ENCODE measurements at places on chromosomes 5 and 9.

DNA sequence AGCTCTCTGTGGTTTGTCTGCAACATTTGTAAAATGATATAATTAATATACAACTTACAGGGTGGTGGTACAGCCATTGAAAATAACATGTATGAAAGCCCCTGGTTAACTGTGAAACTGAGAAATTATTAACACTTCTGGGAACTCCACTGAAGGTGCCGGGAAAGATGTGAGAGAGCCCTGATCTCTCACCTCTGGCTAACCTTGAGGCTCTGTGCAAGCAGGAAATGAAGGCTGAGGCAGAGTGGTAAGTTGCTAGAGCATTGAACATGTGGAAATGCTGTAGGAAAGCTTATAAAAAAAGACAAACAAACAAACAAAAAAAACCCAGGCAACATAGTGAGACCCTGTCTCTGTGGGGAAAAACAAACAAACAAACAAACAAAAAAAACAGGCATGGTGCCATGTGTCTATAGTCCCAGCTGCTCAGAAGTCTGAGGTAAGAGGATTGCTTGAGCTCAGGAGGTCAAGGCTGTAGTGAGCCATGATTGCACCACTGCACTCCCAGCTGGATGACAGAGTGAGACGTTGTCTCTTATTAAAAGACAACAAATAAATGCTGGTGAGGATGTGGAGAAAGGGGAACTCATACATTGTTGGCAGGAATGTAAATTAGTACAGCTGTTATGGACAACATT lies 7.5 kb downstream of the CATSPER3 start:
- no peak for DNase-seq

DNA sequence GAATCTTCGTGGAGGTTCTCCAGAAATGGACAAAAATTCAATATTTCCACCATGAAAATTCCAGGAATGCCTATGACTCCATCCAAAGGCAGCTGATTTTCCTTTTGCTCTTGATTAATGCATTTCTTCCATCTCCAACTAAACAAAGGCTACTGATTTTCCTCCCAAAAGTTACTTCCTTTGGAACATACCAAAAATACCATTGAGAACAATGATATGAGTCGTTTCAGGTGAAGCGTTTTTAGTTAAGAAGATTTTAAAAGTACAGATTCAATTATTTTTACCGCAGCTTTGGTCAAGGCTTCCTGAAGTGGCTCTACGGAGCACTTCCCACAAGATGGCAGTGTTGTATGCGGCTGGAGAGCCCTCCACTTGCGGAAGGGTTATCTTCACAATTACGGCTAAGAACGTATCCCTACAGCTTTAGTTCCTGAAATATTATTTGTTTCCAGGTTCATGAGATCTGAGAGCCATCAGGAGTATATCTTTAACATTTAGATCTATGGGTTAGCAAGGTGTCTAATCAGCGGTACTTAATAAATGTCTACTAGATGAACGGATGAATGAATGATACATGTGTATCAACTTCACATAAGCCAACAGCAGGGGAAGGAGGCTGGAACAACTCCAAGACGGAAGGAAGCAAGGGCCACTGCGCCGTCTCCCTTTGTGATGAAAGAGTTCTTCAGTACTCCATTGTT lies 35.9 kb upstream of the ARSB start:
- peak; percentile 54 for DNase-seq

DNA sequence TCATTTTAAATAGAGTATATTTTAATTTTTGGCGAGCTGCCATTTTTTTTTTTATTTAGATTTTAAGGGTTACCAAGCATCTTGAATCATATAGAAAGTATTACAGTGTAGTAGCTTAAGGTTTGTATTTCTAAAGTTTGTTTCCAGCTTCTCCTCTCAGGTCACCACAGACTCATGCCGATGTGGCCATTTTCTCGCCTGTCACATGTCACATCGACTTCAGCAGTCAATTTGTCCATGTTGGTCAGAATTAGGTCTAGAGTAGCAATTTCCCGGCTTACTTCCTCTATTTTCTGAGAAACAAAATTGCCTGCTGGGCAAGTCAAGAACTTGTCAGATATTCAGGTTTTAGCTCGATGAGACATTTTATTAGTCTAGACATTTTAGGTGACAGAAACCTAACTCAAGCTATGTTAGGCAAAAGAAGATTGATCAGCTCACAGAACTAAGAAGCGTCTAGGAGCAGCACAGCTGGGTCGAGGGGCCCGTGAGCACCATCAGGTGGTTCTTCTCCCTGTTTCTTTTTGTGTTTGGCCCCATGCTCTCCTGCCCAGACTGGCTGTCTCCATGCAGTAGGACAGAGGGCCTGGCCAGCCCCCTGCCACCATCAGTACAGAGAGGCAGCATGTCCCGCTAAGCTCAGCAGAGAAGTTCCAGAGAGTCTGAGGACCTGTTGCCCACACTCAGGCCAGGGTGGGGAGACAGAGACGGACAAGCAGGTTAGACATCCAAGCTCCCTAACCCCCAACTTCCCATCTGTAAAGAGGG lies 48.4 kb upstream of the AFAP1L1 start:
- no peak for DNase-seq

DNA sequence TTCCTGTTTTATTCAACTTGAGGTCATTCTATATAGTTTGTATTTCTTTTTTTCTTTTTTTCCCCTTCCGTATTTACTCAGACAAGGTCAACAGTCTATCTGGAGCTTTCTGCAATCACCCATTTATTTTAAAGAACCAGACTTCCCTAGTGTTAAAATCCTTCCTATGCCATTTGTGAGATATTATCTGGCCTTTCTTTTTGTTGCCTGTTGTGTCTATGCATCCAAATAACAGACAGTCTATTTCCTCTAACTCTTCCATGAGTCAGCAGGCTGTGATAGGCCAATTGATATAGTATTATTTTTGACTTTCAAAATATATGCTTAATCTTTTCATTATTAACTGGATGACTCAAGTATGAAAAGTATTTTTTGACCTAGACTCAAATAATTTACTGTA lies 291.2 kb upstream of the PTPRD start:
- DNase-seq: no peak

DNA sequence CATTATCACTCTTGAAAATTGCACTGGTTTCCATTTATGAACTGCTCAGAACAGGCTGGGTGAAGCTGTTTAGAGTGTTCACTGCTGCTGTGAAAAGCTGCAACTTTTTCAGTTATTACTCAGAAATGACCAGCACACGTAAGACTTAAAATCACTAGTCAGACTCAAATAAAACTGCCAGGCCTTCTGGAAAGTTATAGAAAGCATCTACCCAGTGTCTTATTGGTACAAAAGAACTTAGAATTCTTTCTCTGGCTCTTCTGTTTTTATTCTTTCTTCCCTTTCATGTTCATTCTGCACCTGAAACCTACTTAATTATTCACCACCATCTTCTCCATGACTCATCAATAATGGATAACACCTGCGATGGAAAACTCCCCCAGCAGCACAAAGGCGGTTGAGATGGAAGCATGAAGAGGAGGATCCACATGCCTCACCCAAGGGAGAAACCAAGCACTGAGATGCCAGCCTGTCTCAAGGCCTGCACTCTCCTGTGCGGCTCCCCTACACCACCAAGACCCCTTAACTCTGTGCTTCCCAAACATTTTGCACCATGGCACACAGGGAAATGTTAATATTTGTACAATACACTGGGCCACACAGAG lies 171.9 kb downstream of the ENTREP1 start:
- no peak for DNase-seq

DNA sequence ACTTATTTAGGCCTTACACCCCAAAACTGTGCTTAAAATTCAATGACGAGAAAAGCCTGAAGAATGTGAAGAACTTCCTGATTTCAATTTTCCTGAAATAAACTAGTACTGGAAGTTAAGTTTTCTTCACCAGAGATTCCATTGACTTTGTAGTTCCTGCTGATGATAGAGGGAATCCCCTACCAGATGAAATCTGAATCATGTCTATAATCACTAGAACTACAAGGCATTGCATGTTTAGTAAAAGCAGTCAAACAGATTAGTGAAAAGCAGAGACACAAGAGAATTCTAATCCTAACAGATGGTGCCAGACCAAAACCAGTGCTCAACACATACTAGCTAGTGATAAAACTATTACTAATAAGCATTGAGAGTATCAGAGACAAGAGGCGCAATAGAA lies 130.0 kb downstream of the PDE4D start:
- no peak for DNase-seq

- DNase-seq: no peak
Measured at GRCh38 chr9:73775757-73776156, 624.1 kb downstream of the ANXA1 start.

GRCh38 chr9:116103976-116104820 lies 49.4 kb upstream of the PAPPA start:
- no peak for DNase-seq

GRCh38 chr9:100167915-100168654 lies 69.0 kb downstream of the INVS start:
- DNase-seq: no peak

DNA sequence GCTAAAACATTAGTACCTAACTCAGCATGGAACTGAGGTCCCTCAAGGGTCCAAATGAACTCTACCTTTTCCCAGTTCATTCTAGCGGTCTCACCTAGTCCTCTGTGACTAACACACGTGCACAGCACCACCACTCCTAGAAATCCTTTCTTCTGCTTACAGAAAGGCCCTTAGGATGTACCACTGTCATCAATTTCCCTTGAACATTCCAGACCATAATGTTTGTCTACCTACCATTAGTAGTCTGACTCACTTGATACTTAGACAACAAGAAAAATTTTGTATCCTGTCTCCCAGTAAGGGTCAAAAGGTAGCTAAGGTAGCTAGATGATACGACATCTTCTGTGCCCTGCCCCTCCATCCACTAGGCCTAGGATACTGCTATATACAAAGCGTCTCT lies 166.6 kb downstream of the TSSK1B start:
- no peak for DNase-seq

- no peak for DNase-seq
Measured at GRCh38 chr9:120408680-120409258, 171.2 kb downstream of the CDK5RAP2 start.

DNA sequence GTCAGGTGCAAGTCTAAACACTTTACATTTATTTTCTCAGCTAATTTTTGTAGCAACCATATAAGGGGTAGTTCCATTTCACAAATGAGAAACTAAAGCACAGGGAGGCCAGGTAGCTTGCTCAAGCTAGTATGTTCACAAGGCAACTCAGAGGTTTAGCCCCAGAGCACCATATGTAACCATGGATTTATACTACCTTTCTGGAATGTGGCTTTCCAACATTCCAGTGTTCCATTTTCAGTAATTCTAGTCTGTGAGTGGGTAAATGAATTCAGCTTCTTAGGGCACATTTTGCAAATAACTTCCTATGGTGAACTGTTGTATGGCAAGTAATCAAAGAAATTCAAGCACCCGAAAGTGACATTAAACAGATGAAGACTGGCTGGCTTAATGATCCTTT lies 25.0 kb upstream of the CAST start:
- DNase-seq: no peak

DNA sequence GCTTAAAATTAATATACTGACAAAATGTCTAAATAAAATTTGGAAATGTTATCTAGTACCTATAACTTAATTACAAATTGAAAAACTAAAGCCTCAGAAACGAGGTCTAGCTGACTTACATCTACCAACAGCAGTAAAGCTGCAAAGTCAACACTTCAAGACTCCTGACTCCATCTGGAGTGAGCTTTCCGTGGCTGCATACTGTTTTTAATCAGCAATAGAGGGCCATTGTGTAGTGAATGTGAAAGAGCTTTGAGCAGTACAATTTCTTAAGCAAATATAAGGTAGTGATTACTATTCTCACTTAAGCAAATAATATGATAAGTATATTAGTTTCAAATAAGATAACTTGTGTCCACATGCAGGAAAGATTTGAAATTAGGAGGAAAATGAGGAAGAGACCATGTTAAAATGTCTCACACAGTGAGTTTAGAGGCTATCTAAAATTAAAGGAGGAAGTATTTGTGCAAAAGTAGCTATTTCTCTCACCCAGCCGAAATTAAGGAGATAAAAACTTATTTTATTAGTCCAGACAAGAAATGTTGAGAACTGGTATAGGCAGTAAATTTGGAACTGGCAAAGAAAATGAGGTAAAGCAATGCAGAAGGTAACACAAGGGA lies 6.4 kb downstream of the SPINK6 start:
- no peak for DNase-seq

DNA sequence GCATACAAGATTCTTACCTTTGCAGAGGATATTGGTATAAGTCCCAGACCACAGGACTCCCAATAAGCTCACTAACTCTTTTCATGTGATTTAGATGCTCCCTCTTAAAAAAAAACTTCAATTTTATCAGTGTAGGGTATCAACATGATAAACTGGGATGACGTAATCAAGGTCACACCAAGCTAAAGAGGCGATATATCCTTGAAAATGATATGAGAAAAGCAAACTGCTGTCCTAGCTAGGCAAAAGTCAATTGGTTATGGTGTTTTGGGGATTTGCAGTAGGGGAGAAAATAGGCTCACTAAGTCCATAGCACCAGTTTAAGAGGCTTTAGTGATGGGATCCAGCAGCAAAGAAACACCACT lies 354.4 kb downstream of the DIRAS2 start:
- DNase-seq: no peak

- DNase-seq: no peak
Measured at GRCh38 chr5:16812911-16813310, 123.2 kb downstream of the MYO10 start.

DNA sequence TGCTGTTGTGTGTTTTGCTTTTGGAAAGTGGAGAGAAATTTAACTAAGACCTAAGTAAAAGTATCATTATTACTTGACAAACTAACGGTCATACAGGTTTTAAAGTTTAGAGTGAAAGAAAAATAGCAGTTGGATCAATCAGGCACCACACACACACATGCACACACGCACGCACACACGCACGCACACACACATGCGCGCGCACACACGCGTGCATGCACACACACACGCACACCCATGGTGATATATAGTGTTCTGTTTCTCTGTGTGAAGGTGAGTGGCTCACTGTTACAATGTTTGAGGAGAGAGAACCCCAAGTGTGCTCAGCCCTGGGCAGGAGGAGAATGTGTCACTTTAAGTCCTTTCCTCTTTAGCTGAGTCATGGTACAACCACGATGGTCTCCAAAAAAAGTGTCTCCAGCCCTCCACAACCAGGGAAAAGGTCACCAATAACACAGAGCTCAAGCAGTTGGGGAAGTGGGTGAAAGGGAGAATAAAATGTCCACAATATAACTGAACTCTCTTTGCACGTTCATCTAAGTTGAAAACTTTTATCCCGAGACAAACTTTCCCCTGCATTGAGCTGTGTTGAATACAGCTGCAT lies 3.2 kb downstream of the ZNF366 start:
- no peak for DNase-seq

GRCh38 chr9:129879103-129879699 lies 43.9 kb downstream of the USP20 start:
- DNase-seq: no peak

GRCh38 chr5:180085837-180086236 lies 14.3 kb upstream of the RNF130 start:
- DNase-seq: peak; percentile 38

- no peak for DNase-seq
Measured at GRCh38 chr9:5361326-5362010, 21.8 kb upstream of the RLN1 start.

- no peak for DNase-seq
Measured at GRCh38 chr5:113263545-113263944, 171.2 kb downstream of the TSSK1B start.

GRCh38 chr9:10112070-10112469 lies 500.7 kb downstream of the PTPRD start:
- no peak for DNase-seq

GRCh38 chr5:94072116-94072515 lies 330.7 kb upstream of the POU5F2 start:
- DNase-seq: no peak

Measured in activated naive CD4-positive, alpha-beta T cell treated with anti-CD3 and anti-CD28 coated beads, Interleukin-2, amount 10 ng/mL, durations not matched to agents 7 days and 5 days (primary cell).